B cell (primary cell): ENCODE measurements at places on chromosomes 7 and 10.

- DNase-seq: no peak
Measured at GRCh38 chr7:113188396-113188795, 70.0 kb upstream of the SMIM30 start.

DNA sequence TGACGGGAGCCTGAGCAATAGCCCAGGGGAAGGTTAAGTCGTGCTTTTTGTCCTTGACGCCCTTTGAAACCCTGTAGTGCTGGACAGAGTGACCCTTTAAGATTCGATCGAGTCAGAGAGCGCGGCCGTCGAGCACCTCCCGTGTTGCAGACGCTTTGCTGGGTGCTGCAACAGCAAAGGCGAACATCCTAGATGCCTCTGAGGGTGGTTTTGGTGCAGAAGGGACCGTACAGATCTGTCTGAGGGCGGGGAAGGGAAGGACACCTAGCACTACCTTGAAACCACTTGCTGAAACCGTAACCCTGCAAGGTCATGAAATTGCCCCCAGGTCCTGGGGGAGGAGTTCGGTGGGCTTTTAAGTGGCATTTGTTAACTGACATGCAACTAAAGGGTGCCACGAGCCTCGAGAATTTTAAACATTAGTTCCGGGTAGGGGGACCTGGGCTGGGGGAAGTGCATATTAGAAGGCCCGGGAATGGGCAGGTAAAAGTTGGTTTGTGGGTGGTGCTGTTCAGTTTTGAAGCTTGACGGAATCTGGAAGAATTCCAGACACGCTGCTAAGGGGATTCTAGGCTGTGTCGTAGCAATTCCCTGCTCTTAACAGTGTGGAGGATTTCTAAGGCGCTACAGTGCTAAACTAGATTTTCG lies 786 bp downstream of the ATP5F1C start:
- DNase-seq: no peak

DNA sequence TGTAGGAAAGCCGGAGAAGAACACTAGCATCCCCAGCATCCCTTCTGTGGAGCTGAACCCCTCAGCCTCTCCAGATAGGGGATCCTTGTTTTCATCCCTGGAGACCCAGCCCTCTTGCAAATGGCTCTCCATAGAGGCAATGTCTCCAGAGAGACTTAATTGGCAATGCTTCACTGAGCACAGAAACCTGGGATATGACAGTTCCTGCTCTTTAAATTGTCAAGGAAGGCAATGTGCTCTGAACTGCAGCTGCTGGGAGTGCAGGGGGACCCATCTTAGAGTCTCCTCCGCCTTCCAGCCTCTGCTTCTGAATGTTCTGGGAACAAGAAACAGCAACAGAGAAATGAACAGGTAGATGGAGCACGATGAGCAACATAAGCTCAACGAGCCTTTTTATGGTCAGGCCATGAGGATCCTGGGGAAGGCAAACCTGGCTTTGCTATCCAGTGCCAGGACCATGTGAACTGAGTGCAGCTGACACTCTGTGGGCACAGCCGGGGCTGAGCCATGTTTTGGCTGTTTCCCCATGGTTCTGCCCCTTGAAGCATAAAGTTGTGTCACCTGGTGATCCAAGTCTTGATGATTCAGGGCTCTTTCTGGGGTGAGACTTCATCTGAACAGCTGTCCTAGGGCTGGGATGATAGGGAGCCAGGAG lies 481.0 kb downstream of the PLXNA4 start:
- DNase-seq: no peak

DNA sequence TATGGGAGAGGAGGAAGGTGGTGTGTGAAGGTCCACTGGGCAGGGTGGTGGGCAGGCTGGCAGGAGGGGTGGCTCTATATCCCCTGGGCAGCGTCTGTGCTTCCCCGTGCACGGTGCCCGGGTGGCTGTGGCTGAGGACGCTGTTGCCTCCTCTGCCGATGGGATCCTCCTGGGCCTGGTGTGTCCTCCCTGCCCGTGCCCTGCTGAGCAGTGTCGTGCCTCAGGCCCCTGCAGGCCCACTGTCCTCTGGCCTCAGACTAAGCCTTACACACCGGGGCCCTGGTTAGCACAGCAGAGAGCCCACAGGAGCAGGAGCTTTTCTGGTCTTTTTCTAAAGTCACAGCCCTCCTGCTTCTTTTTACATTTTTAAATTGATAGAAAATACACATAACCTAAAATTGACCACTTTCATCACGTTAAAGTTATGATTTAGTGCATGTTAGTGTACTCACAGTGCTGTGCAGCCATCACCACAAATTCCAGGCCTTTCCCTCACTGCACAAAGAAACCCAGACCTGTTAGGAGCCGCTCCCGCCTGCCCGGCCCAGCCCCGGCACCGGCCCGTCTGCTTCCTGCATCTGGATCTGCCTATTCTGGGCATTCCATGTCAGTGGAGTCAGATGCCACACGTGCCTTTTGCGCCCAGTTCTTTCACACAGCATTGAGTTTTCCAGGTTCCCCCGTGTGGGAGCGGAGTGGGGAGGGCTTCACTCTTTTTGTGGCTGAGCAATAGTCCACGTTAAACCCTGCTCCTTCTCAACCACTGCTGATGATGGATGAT lies 19.4 kb downstream of the PFKFB3 start:
- no peak for DNase-seq

- no peak for DNase-seq
Measured at GRCh38 chr10:131436458-131436857, 124.9 kb upstream of the TCERG1L start.

- DNase-seq: no peak
Measured at GRCh38 chr10:120833222-120833928, 17.8 kb upstream of the WDR11 start.

DNA sequence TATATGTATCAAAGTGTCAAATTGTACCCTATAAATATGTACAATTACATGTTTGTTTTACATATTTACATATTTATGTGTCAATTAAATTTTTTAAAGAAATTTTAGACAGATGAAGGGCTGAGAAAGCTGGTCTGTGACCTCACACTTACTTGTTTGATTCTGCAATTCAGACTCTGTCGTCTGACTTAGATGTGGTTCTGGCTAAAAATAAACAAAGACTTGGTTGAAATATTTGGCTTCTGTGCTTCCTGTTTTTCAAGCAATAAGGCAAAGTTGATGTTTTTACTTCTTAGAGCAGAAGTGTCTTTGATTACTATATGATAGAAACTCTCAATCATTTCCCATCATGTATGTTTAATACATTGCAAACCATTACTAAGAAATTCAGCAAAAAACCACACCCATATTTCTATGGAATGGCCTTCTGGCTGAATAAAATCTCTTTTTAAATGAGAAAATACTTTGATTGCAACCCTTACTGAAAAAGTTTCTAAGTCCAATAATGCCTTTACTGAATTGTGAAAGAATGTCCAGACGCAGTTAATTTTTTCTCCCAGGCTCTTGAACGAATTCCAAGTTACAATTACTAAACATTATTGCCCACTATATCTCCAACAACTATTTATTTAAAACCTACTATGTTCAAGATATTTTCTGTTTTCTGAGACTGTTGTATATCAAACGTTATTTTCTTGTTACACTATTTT lies 59.5 kb upstream of the PRKG1 start:
- no peak for DNase-seq

GRCh38 chr7:418636-419280 lies 100.9 kb downstream of the PDGFA start:
- DNase-seq: no peak

- DNase-seq: no peak
Measured at GRCh38 chr7:112395893-112396292, 54.4 kb upstream of the IFRD1 start.

DNA sequence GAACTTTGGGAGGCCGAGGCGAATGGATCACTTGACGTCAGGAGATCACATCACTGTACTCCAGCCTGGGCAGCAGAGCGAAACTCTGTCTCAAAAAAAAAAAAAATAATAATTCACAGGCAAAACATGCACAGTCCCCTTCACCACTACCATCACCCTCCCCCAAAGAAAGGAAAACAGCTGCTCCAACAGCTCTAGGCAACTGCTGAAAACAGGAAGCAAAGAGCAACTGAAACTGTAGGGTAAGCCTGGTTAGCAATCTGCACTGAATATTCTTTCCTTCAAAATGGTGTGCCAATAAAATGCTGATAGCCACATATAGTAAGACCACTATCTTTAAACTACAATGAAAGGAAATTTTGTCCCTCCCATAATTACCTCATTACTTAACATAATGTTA lies 11.8 kb downstream of the NT5C2 start:
- DNase-seq: peak; percentile 77

GRCh38 chr7:133783276-133783675 lies 343.9 kb upstream of the LRGUK start:
- DNase-seq: no peak

GRCh38 chr7:55246171-55246570 lies 119.0 kb upstream of the LANCL2 start:
- no peak for DNase-seq

GRCh38 chr10:120456626-120457430 lies at the start of gene PLPP4:
TSS of gene PLPP4 (plus strand) at chr10:120457227. CDS start at chr10:120457306, 79 bp downstream.
- DNase-seq: no peak

- DNase-seq: no peak
Measured at GRCh38 chr10:36448760-36449691, 676.4 kb upstream of the ANKRD30A start.
